ENCODE measurements at places on chromosomes 1 and 21.

DNA sequence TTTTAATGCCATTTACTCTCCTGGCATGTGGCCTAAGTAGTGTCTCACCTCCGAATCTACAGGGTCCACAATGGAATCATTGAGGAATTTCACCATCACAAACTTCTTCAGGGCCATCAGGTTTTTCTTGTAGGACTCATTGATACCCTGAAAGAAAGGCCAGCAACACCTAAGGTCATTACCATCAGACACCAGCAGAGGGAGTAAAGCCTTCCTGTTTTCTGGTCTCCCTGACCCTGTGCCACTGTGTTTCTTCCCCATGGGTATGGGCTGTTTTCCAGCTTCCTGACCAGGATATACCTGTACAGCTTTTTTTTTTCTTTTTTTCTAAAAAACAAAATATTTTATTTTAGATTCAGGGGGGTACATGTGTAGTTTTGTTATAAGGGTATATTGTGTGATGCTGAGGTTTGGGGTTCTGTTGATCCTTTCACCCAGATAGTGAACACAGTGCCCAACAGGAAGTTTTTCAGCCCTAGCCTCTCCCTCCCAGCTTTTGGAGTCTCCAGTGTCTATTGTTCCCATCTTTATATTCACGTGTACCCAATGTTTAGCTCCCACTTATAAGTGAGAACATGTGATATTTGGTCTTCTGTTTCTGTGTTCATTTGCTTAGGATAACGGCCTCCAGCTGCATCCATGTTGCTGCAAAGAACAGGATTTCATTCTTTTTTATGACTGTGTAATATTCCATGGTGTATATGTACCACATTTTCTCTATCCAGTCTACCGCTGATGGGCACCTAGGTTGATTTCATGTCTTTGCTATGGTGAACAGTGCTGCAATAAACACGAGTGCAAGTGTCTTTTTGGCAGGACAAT, 18.3 kb downstream of the PPT1 start:
- peak; percentile 53 for DNase-seq

GRCh38 chr1:108708691-108709660, 3.7 kb upstream of the FNDC7 start:
- DNase-seq: no peak

DNA sequence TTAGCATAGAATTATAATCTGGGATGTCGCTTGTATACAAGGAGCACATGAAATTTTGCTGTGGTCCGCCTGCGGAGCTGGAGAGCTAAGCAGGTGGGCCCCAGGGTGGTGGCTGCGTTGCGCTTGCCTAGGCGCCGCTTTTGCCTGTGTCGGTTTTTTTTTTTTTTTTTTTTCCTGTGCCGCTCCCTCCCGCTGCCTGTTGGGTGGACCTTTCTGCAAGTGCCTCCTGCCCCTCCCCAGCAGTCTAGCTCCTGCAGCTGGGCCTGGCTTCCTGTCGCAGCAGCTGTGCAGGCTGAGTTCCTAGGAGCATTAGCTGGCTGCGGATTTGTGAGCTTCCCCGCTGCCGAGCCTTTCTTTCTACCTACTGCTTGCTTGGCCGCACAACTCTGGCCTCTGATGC, 20.6 kb downstream of the PYHIN1 start:
- DNase-seq: no peak

DNA sequence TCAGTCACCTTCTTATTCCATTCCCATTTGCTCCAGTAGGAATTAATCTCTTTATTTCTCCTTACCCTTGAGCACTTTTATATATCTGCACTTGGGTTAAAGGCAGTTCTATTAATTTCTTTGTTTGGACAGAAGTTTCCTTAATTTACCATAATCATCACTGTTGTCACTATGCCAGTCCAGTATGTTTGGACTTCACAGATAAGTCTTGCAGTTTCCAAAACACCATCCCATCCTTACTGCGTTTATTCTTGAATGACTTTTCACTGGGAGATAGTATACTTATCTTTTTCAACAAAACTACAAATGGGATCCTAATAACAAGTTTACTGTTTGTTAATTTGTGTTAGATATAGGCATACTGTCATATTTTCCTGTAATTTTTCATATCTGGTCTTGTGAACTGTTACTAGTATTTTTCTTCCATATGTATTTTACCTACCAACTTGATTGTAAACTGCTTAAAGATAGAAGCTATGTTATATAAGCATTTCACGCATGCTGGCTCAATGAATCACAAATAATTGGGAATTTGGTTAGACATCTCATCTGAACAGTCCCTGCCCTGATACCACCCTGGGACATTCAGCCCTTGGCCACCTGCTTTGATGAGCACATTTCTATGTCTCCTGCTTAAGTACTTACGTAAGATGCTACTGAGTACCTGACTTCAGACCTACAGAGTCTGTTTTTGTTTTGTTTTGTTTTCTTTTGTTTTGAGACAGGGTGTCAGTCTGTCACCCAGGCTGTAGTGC, 78.2 kb downstream of the OLFML2B start:
- no peak for DNase-seq

DNA sequence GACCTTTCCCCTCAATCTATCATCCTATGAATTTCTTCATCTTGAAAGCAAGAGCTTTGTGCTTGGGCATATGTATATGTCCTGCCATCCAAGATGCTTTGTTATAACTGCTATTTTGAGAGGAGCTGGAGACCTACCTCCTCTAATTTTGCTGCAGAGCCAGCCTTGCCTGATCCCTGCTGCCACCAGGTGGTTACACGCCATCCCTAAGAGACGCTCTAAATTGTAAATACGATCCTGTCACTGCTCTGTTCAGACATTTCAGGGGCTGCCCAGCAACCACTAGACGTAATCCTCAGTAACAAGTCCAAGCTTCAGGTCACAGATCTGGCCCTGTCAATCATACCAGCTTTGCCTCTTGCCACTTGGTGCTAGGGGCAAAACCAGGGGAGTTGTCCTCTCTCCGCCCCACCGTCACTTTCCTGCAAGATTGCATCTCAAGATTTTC, 32.9 kb downstream of the GPA33 start:
- DNase-seq: peak; percentile 59

GRCh38 chr1:55230659-55231058, 15.5 kb upstream of the USP24 start:
- no peak for DNase-seq

GRCh38 chr21:46151989-46152926, 3.1 kb downstream of the FTCD start:
- no peak for DNase-seq

All from kidney glomerular epithelial cell (primary cell).